ENCODE measurements at places on chromosomes 16 and 17.

DNA sequence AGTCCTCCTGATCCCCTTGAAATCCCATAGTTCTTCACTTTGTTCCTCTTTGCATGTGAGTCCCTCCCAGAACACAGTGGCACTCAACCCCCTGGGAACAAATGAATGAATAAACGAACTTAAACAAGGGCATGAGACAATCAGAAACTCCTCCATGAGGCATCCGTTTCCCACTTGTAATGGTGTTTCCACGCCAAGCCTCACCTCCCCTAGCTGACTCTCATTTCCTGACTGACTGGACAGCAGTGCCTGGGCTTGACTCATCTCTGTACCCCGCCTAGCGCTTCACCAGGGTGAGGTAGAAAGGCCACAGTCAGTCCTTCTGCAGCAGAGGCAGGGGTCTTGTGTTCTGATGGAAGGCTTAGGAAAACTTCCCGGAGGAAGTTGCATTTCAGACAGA, 14.2 kb downstream of the KIF1C start:
- no peak for DNase-seq

- no peak for DNase-seq
These were observed 236.7 kb downstream of the ZFHX3 start for GRCh38 chr16:72811188-72811720.

GRCh38 chr17:79803997-79804855, 7.3 kb upstream of the CBX8 start:
- no peak for DNase-seq

DNA sequence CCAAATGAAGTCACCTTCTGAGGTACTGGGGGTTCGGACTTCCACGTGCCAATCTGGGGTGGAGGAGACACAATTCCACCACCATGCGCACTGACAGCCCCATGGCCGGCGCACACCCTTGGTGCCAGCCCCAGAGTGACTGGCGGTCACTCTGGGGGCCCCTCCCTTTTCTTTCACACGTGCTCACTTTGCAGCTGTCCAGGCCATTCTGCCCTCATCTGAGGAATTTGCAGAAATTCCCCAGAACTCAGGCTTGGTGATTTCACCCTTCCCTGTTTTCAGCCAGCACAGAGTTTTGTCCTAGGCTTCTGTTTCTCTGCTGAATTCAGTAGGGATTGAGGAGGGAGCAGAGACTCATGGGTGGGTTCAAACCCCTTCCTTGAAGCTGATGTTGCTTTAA, 54.8 kb downstream of the CDRT4 start:
- DNase-seq = no peak

DNA sequence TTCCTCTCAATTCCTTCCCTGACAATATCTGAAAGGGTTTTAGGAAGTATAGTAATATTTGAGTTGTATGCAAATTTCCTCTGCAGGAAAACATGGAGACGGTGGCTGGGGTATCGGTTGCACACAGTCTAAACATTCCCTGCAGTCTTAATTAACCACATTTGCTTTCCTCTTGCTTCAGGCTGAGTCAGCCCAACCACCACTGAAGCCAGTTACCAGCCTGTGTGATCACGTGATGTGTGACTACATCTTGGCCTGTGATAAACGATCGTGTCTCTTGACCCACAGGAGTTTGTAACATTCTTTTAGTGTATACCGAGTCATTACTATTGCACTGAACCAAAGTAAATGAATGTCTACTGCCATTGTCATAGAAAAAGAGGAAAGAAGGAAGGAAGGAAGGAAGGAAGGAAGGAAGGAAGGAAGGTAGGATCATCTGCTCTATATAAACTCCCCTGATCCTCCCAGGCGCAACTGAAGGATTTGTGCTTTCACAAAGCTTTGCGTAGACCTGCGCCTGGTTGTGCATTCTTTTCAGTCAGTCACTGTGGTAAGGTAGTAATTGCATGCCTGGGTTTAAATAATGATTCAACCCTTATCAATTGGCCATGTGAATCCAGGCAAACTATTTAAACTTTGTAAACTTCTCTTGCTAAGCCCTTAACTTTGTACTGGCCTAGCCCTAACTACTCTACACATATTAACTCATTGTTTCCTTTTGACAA, 280.6 kb upstream of the SALL1 start:
- DNase-seq = peak; percentile 85

All from renal pelvis (tissue), 12 donors.